LNCaP clone FGC (cell line): ENCODE measurements at places on chromosomes 11 and 22.

DNA sequence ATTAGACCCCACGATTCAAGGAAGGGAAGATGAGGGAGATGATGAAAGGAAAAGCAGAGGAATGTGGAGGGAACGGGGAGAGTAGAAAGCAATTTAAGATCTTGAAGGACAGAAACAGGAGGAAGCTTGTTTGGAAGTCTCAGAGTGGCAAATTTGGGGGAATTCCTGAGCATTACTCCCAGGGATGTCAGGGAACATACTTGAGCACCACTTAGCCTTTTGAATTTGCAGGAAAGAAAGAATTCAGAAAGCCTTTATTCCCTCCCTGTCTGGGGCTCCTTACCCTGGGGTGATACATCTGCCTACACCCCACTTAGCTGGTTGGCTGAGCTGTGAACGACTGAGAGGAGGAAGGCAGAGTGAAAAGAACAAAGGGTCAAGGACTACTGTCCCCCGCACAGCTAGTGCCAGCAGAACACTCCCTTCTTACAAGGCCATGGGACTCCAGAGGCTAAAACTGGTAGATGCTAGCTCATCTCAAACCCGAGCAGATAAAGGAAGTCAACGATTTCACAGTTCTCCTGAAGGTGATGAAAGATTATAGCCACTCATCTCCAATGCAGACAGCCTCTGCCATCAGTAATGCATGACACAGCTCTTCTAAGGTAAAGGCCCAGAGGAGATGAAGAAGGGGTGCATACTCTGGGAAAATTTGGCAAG is 84.0 kb upstream of the AKIP1 start:
- DNase-seq: no peak

DNA sequence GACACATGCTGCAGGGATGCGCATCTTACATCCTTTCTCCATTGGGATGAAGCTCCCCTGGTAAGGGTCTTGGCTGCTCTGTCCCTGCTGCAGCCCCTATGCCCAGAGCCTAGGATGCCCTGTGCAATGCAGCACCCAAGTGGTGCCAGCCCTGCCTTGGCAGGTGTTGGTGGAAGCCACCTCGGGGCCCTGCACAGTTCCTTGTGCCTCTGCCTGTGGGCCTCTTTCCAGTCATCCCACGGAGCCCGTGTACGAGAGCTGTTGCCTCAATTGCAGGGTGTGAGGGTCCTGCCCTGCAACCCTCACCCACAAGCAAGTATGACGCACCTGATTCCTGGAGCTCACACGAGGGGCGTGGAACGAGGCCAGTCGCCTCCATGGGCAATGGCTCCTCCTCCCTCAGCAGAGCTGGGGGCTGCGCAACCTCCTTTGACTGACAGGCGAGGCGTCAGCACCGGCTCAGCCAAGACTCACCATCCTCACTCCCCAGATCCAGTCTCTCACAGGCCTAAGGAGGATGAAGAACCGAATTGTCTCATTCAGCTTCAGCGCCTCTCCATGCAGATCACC is 719.6 kb downstream of the BRD1 start:
- DNase-seq: no peak

DNA sequence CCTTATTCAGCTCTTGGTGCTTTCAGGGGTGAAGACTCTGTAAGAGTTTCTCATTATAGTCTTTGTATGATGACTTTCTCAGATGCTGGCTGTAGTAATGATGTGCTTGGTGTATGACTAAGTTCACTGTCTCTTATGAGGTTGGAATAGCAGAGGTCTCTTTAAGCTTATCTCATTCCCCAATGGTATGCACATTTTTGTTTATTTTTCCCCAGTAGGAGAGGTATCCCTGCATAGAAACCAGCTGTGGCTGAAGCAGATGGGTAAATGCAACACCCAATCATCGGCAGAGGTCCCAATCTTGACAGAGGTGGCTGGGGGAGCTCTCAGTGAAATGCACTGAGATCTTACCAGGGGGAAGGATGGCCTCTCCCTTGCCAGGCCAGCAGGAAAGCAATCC is 34.6 kb downstream of the BBOX1 start:
- no peak for DNase-seq

GRCh38 chr11:34655335-34656008 is 34.6 kb downstream of the EHF start:
- DNase-seq: no peak

DNA sequence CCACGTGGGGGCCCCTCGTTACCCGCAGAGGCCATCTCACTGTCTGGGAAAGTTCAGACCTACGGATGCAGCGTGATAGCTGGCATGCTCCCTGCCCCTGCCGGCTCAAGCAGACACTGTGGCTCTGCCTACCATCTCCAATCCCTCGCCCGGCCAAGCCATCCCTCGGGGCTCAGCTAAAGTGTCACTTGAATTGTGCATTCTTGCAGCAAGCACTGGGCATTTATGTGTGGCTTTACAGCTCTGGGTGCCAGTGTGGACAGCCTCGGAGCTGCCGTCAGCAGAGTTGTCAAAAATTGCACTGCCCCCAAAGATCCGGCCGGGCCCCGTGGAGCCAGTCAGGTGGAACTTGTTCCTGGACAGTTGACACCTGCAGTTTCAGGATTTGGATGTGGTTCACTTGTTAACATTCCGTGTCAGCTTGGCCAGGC is 75.0 kb upstream of the FGF3 start:
- DNase-seq: no peak

GRCh38 chr11:110716361-110716760 is 4.1 kb upstream of the ARHGAP20 start:
- no peak for DNase-seq

DNA sequence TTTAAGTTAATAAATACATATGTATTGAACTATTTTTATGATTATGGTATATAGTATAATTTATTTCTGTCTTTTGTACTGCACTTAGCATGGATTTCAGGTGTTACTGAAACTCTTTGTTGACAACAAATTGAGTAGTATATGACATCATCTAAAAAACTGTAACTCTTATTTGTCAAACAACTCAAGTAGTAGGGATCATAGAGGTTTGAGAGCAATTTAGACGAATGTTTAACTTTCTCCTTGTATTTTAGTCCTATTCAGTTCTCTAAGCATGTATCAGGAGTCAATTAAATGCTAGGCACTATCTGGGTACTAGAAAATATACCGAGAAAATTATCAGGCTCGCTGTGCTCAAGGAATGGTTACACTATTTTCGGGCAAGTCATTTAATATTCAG is 595.2 kb downstream of the METTL15 start:
- no peak for DNase-seq

GRCh38 chr11:80613655-80614054 is 1172.8 kb upstream of the TENM4 start:
- DNase-seq: no peak

DNA sequence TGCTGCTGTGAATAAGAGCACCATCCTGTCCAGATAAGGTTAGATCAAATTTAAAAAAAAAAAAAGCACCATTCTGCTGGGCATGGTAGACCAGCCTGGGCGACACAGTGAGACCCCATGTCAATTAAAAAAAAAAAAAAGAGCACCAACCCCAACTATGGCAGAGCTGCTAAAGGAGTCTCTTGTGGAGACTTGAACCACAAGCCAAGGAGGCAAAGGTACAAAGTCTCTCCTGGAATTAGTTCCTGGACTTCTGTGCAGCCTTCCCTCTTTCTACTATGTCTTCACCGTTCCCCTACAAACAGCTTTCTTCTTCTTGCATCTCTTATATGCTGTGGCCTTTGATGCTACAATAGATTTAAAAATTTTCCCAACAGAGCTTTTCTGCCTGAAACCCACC is 1.3 kb downstream of the PIK3C2A start:
- no peak for DNase-seq

GRCh38 chr11:12259956-12260355 is 117.4 kb upstream of the PARVA start:
- no peak for DNase-seq

GRCh38 chr22:45485261-45485660 is 17.4 kb upstream of the FBLN1 start:
- no peak for DNase-seq

DNA sequence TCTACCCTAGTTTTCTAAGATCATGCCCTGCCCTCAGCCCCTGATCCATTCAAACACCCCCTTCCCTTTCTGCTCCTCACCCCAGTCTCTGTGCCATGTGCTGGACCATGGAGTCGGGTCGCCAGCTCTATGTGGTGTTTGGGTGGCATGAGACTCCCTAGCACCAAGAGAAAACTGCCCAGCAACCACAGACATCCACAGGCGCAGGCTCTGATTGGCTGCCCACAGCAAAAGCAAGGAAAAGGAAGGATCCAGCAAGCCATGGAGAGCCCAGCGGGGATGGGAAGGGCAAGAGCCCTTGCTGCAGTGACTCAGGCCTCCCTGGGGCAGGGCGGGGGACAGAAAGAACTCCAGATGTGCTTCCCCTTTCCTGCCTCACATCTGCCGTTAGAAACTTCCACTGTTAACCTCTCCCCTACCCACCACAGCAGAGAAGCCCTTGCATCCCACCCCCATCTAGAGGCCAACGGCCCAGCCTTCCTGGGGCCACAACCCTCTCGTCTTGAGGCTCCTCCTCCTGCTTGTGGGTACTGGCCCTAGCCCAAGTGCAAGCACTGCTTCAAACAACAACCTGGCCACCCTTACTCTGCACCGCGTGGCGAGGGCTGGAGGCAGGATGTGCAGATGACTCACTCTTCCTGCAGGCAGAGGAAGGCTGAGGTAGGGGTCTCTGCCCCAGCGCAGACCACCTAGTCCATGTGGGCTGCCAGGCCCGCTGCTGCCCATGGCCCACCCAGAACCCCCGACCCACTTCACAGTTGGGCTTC is 9.7 kb upstream of the AHNAK start:
- DNase-seq: peak; percentile 89

DNA sequence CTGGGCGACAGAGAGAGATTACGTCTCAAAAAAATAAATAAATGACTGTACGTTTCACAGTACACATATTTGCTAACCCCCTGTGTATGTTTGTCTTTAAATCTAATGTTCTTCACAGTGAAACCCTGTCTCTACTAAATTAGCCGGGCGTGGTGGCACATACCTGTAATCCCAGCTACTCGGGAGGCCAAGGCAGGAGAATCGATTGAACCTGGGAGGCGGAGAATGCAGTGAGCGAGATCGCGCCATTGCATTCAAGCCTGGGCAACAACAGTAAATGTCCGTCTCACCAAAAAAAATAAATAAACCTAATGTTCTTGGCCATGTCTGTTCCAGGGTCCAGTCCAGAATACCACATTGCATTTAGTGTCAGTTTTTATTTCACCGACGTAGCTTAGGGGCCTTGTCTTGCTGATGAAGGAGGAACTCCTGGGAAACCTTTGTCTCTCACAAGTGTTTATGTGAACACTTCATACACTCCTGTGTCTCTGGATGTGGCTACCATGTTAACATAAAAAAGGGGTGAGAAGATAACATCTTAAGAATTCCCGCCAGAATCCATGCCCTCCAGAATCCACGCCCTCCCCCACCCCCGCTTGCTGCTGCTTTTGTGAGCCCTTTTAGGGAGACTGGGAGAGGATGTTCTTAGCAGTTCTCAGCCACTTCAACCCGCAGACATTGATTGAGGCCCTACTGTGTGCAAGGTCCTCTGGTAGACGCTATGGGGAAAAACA is 5.0 kb upstream of the SERHL2 start:
- DNase-seq: no peak

GRCh38 chr22:27612115-27612514 is 189.4 kb downstream of the MN1 start:
- no peak for DNase-seq

- DNase-seq: peak; percentile 68
Observed at GRCh38 chr11:122816761-122817520, 21.4 kb upstream of the CRTAM start.

DNA sequence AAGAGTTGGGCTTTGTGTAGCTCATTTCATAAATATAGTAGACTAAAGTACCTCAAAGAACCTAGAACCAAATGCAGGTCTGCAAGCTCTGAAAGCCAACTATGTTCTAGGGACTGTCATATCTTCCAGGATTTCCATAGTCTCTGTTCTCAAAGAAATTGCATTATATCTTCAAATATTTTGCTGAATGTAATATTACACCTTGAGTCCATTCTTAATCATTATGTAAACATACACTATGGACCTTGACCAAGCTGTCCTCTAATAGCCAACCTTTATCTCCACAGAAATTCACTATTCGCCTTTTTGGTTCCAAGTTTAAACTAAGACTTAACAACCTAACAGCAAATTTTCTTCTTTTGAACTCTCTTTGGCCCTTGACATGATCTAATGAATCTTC is 678.7 kb upstream of the ARHGAP42 start:
- DNase-seq: no peak

- no peak for DNase-seq
Observed at GRCh38 chr11:118657709-118658428, 21.6 kb downstream of the TREH start.

DNA sequence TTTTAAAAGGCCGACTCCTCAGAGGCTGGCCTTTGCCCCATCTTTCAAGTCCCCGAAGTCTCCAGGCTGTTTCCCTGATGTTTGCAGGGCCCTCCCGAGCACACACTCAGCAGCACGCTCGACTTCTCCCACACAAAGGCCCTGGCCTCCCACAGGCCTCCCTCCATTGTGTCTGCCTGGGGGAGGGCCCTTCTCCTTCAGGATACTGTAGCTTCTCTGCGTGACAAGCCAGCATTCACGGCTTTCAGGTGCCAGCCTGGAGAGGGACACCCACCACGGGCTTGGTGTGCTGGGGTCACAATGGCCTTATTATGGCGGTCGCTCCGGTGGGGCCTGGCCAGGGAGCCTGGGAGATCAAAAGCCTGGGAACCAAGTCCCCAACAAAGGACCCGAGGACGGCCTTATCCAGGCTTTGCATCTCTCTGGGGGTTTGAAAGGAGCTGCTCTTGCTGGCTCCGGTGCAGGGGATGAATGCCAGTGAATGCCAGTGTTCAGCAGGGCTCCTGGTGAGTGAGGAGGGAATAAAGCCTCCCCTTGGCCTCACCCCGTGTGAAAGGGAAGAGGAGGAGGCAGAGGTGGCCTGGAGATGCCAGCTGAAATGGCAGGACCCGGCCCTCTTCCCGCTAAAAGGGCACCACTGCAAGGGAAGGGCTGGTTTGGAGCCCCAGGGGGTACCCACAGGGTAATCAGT is 55.0 kb downstream of the TRAF6 start:
- DNase-seq: no peak

DNA sequence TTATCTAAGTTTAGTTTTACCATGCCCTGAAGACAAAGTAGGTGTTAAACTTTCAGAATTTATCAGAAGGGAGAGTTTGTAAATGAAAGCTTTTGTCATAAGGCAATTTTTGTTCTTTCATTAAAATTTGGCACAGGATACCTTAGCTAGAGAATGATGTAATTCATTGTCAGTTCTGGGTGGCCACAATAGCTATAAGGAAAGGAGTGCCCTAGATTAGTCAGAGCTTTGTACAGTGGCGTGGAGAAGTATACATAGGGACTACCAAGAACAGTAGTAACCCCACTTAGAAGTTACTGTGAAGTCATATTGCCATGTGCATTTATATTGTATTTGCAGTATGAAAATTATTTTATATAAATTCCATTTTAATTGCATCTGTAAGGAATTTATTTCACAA is 126.3 kb upstream of the CARD18 start:
- DNase-seq: no peak
